ENCODE measurements at places on chromosomes 13 and 19.
A peak's percentile ranks its signal among the peaks of the same experiment; 100 is the strongest.

- H3K27me3 ChIP-seq = no peaks in the 10 kb centered on the region
- H3K36me3 ChIP-seq = no peaks in the 10 kb centered on the region
- DNase-seq = no peak
- no peaks in the 10 kb centered on the region for H3K4me1 ChIP-seq
- no peak overlapping the region for H3K4me3 ChIP-seq
Measured at GRCh38 chr13:60986301-60986700, 429.3 kb downstream of the PCDH20 start.

- H3K4me1 ChIP-seq = peaks cover 25% of the 10 kb centered on the region
- H3K36me3 ChIP-seq = peaks cover 25% of the 10 kb centered on the region
- H3K27me3 ChIP-seq = no peaks in the 10 kb centered on the region
- no peak overlapping the region for H3K4me3 ChIP-seq
Measured at GRCh38 chr19:10644260-10645007, 9.7 kb upstream of the ILF3 start.

GRCh38 chr13:79995334-79995733 lies 345.6 kb downstream of the SPRY2 start:
- no peak overlapping the region for H3K27ac ChIP-seq
- no peaks in the 10 kb centered on the region for H3K36me3 ChIP-seq
- no peak for DNase-seq
- no peaks in the 10 kb centered on the region for H3K4me1 ChIP-seq
- peaks cover 8% of the 10 kb centered on the region for H3K27me3 ChIP-seq

DNA sequence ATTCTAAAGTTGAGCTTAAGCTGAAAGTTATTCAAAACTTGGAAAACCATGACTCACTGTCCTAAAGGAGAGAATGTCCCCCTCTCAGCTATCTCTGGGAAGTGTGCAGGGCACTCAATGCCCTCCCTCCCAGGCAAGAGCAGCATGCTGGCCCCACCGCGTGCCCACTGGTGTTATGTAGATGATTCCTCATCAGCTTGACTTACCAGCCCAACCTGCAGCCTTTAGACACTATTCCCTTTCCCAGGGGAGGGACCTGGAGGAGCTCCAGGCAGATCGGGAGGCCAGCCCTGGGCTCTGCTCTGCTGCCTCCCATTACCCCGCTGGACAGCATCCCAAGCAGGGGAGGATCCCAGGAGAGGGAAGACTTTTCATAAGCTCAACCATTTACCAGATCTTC lies 124.6 kb downstream of the FGF14 start:
- H3K27me3 ChIP-seq = no peaks in the 10 kb centered on the region
- H3K27ac ChIP-seq = no peak overlapping the region
- no peak for DNase-seq

DNA sequence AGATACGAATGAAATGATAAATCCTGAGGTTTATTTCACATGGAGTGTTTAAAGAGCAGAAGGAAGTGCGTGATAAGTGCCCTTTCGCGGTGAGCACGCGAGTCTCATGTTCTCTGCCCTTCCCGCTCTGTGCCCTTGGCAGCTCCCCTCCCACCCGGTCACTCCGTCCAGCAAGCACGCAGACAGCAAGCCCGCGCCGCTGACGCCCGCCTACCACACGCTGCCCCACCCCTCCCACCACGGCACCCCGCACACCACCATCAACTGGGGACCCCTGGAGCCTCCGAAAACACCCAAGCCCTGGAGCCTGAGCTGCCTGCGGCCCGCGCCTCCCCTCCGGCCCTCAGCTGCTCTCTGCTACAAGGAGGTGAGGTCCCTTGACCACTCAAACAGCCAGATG lies 37.4 kb upstream of the TEX29 start:
- no peak overlapping the region for H3K27ac ChIP-seq
- DNase-seq = no peak
- H3K4me3 ChIP-seq = no peak overlapping the region
- H3K4me1 ChIP-seq = peaks cover 10% of the 10 kb centered on the region
- H3K27me3 ChIP-seq = no peaks in the 10 kb centered on the region
- peaks cover 69% of the 10 kb centered on the region for H3K36me3 ChIP-seq

- H3K36me3 ChIP-seq = peaks cover 4% of the 10 kb centered on the region
- DNase-seq = peak; percentile 7
- peaks cover 20% of the 10 kb centered on the region for H3K27me3 ChIP-seq
- no peak overlapping the region for H3K27ac ChIP-seq
Measured at GRCh38 chr13:25901460-25902376, 150.1 kb downstream of the SHISA2 start.

- DNase-seq = no peak
- H3K4me3 ChIP-seq = no peak overlapping the region
- peaks cover 1% of the 10 kb centered on the region for H3K36me3 ChIP-seq
- H3K27ac ChIP-seq = no peak overlapping the region
- no peaks in the 10 kb centered on the region for H3K4me1 ChIP-seq
- no peaks in the 10 kb centered on the region for H3K27me3 ChIP-seq
Measured at GRCh38 chr13:111629926-111630325, 309.5 kb downstream of the TEX29 start.

GRCh38 chr13:47661076-47661475 lies 340.0 kb downstream of the SUCLA2 start:
- no peak overlapping the region for H3K27ac ChIP-seq
- no peak overlapping the region for H3K4me3 ChIP-seq
- no peaks in the 10 kb centered on the region for H3K36me3 ChIP-seq
- no peak for DNase-seq

- no peak for DNase-seq
- no peaks in the 10 kb centered on the region for H3K4me1 ChIP-seq
- no peaks in the 10 kb centered on the region for H3K36me3 ChIP-seq
- H3K27me3 ChIP-seq = no peaks in the 10 kb centered on the region
- H3K27ac ChIP-seq = no peak overlapping the region
Measured at GRCh38 chr13:64718116-64718515, 2512.0 kb downstream of the PCDH9 start.

- H3K27ac ChIP-seq = no peak overlapping the region
- no peak overlapping the region for H3K4me3 ChIP-seq
- no peak for DNase-seq
- no peaks in the 10 kb centered on the region for H3K27me3 ChIP-seq
- peaks cover 7% of the 10 kb centered on the region for H3K36me3 ChIP-seq
Measured at GRCh38 chr13:21043898-21044297, 17.5 kb downstream of the LATS2 start.

GRCh38 chr19:44846455-44847143 lies 502 bp downstream of the NECTIN2 start:
- H3K36me3 ChIP-seq = peaks cover 1% of the 10 kb centered on the region
- peak overlapping the region; percentile 6 for H3K27ac ChIP-seq
- peak overlapping the region; percentile 70 for H3K4me3 ChIP-seq
- peaks cover 38% of the 10 kb centered on the region for H3K27me3 ChIP-seq

GRCh38 chr13:22812793-22813192 lies 368.0 kb upstream of the SGCG start:
- no peaks in the 10 kb centered on the region for H3K4me1 ChIP-seq
- no peaks in the 10 kb centered on the region for H3K36me3 ChIP-seq
- DNase-seq = no peak
- H3K27ac ChIP-seq = no peak overlapping the region
- H3K27me3 ChIP-seq = no peaks in the 10 kb centered on the region

DNA sequence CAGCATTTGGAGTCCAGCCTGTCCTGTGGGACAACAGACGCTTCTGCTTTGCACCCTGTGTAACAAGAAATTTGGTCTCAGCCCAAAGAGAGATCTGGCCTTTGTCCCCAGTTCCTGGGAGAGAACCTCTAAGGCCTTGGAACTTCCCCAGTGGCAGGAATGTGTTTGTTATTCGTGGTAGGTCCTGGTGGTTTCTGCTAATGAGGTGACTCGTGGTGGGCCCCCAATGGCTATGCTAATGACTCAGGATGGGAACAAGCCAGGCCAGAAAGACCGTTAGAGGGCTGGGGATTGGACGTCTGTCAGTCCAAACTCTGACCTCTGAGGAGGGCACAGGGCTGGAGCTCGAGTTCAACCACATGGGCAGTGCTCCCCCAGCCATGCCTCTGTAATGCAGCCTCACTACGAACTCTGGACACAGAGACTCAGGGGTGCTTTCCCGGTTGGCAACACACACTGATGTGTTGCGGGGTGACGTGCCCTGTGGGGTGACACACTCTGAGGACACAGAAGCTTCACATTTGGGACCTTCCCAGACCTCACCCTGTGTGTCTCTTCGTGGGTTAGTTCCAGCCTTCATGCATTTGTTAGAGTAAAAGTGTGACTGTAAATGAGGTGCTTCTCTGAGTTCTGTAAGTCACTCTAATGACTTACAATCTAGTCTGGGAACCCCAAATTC lies 38.9 kb downstream of the TEX29 start:
- H3K4me1 ChIP-seq = peaks cover 3% of the 10 kb centered on the region
- DNase-seq = no peak
- no peak overlapping the region for H3K4me3 ChIP-seq
- H3K27ac ChIP-seq = no peak overlapping the region
- peaks cover 14% of the 10 kb centered on the region for H3K27me3 ChIP-seq

- no peaks in the 10 kb centered on the region for H3K27me3 ChIP-seq
- DNase-seq = no peak
- peak overlapping the region; percentile 25 for H3K27ac ChIP-seq
- H3K4me3 ChIP-seq = no peak overlapping the region
- peaks cover 33% of the 10 kb centered on the region for H3K36me3 ChIP-seq
Measured at GRCh38 chr19:49456326-49456725, 3.3 kb downstream of the ALDH16A1 start.

DNA sequence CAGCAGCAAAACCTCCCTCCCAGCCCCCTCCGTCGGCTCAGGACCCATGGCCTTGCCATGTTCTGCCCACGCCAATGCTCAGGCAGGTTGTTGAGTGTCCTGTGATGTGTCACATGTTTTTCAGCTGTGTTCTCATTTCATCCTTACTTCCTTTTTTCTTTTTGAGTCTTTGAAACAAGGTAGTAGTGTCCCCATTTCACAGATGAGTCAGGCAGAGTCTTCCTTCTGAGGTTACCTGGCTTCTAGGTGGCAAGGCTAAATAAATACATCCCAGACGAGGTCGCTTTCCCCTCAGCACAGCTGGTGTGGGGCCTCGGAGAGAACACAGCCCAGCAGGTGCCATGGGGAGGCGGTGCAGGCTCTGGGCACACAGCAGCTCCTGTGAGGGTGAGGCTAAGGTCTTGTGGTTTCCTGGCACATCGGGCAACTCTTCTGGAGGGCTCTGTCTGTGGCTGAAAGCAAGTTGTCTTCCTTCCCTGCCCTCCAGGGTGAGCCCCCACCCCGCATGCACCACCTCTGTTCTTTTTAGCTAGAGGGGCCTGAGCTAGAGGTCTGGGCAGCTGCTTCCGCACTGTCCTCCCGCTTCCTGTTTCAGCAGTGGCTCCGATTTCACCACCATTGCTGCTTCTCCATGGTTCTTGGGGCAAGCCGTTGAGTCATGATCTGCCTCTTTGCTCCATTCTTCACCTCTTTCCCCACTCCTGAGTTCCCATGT lies 15.1 kb downstream of the PRAM1 start:
- H3K27me3 ChIP-seq = no peaks in the 10 kb centered on the region
- H3K4me3 ChIP-seq = peak overlapping the region; percentile 43
- peaks cover 66% of the 10 kb centered on the region for H3K36me3 ChIP-seq
- DNase-seq = no peak

DNA sequence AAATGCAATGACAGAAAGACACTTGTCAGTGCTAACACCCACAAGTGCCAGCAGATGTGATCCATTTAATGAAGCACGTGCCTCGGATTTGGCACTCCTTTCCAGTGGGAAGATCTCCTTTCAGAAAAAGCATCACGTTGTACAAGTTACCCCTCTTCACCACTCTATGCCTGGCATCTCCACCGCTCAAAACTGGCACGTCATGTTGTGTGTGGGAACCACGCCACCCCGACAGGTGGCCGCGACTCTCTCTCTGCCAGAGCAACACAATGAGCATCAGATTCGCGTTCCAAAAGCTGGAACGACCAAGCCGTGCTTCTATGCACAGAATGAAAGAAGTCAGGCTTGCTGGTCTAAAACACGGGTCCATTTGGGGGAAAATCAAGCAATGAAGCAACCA lies 24.3 kb downstream of the TMTC4 start:
- H3K27me3 ChIP-seq = no peaks in the 10 kb centered on the region
- no peak for DNase-seq
- H3K27ac ChIP-seq = no peak overlapping the region
- H3K36me3 ChIP-seq = peaks cover 29% of the 10 kb centered on the region

DNA sequence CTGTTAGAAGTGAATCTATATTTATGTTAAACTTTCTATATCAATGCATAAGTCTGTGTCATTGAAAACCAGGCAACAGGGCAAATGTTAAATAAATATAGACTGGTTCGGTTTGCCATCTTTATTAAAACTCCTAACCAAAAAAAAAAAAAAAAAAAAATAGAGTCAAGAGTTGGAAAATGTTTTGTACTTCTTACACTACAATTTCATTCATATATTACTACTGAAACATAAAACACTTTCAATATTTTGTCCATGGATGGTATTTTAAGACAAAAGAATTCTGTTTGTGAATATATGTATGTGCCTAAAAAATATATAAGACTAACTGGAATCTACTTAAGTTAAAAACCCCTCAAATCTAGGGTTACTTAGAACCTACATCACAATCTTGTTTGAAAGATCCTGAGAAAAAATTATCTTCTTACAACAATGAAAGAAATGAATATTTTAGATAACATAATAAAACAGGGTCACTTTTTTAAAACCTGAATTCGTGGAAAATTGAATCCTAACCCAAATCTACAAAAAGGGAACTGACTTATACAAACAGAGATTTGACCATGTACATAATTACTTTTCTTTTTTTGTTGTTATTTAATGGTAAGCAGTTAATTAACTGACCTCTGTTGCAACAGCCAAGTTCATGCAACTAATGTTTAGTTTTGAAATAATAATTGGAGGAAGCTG lies 5.1 kb downstream of the DACH1 start:
- H3K27me3 ChIP-seq = peaks cover 34% of the 10 kb centered on the region
- H3K27ac ChIP-seq = no peak overlapping the region
- no peak overlapping the region for H3K4me3 ChIP-seq
- H3K36me3 ChIP-seq = peaks cover 2% of the 10 kb centered on the region
- no peak for DNase-seq
- H3K4me1 ChIP-seq = peaks cover 15% of the 10 kb centered on the region

DNA sequence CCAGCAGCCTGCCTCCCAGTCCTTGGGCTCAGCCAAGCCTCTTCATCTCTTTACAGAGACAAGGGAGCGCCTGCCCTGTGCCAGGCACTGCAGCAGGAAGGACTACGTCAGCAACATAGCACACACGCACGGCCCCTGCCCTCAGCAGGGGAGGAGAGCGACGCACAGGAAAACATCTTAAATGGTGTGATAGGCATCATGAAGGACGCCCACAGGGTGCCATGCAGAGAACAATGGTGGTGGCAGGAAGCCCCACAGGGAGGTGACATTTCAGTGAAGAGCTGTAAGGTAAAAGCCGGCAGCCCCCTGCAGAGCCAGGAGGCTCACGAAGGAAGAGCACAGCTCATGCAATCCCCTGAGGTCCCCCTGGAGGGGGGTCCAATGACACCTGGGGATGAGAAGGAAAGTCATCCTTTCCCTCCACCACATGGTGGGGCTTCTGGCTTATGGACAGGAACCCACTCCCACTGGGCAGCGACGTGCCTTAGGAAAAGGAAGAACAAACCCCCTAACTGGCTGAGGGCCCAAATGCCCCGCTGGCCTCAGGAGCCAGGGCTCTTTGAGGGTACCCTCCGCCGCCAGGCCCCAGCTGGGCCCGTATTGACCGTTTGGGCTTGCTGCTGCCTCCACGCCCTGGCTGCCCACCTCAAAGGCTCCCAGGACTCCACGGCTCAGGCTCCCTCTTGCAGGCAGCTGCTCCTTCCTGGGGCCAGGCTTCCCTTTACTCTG lies 37.3 kb upstream of the C13orf42 start:
- H3K4me3 ChIP-seq = no peak overlapping the region
- H3K36me3 ChIP-seq = no peaks in the 10 kb centered on the region
- peaks cover 9% of the 10 kb centered on the region for H3K27me3 ChIP-seq

GRCh38 chr19:7970716-7971448 lies 27.4 kb upstream of the TIMM44 start:
- DNase-seq = peak; percentile 11
- H3K27me3 ChIP-seq = no peaks in the 10 kb centered on the region
- peak overlapping the region; percentile 65 for H3K27ac ChIP-seq
- H3K4me1 ChIP-seq = no peaks in the 10 kb centered on the region
